Motor neuron (in vitro differentiated cells): ENCODE measurements at places on chromosomes 12 and 14. TPM values are rescaled to one million over a fixed set of nuclear protein-coding genes. Genes with fewer than 3 reads are reported as not detected.

- no peak for ATAC-seq
Measured at GRCh38 chr12:3292677-3293412, 198.2 kb upstream of the PRMT8 start.

- no peak for ATAC-seq
Measured at GRCh38 chr12:20493934-20494333, 125.6 kb downstream of the PDE3A start.

Gene KCNJ8
- total RNA-seq: 0.75 and 0.81 TPM in 2 replicates

Gene CCDC184
- total RNA-seq: 27.2 and 29.4 TPM in 2 replicates

Gene KRT74
- 0.66 TPM in 1 of 2 replicates, not detected in the other for total RNA-seq

Gene ASPG
- 0.09 and 1.1 TPM in 2 replicates for total RNA-seq

DNA sequence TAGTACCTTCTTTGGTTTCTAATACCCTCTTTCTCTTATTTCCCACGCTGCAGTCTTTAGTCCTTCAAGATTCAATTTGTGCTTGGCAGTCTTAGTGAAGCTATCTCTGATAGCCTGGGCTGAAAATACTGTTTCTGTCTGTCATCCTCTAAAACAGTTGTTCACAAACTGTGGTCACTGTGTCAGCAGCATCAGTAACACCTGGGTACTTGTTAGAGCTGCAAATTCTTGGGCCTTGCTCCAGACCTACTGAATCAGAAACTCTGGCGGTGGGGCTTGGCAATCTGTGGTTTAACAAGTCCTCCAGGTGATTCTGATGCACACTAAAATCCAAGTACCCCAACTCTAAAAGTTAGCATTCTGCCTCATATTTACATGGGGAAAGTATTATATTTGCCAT, 217.5 kb upstream of the SEL1L start:
- no peak for ATAC-seq

- no peak for ATAC-seq
Measured at GRCh38 chr14:101184572-101184971, 281.1 kb upstream of the RTL1 start.

Gene TAS2R8
- 0.18 TPM in 1 of 2 replicates, not detected in the other for total RNA-seq

- ATAC-seq: no peak
Measured at GRCh38 chr12:24796876-24797275, 152.0 kb downstream of the BCAT1 start.

Gene ACTR10
- 81.7 and 87.0 TPM in 2 replicates for total RNA-seq

Gene KRT85
- not detected in 2 replicates for total RNA-seq

Gene ZC3H10
- 5.9 and 6.0 TPM in 2 replicates for total RNA-seq

GRCh38 chr12:50458606-50459005, 46.2 kb upstream of the DIP2B start:
- ATAC-seq: no peak

- ATAC-seq: peak; percentile 99
Measured at GRCh38 chr12:127381043-127381668, 885.8 kb upstream of the TMEM132C start.

DNA sequence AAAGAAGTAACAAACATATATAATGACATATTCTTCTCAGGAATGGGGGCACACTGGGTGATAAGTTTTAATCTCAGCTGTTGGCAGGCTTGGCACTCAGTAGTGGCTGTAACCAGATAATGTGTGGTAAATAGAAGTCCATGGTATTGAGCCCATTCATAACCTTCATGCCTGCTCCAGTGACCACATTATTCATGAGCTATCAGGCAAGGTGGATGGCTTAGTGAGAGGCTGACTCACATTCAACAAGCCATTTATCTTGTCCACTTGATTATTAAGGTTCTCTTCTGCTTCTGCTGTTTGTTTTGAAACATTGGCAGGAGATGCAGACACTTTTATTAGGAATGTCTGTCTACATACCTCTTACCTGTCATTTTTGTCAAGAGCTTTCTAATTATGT, 950.4 kb upstream of the LRFN5 start:
- ATAC-seq: peak; percentile 76

DNA sequence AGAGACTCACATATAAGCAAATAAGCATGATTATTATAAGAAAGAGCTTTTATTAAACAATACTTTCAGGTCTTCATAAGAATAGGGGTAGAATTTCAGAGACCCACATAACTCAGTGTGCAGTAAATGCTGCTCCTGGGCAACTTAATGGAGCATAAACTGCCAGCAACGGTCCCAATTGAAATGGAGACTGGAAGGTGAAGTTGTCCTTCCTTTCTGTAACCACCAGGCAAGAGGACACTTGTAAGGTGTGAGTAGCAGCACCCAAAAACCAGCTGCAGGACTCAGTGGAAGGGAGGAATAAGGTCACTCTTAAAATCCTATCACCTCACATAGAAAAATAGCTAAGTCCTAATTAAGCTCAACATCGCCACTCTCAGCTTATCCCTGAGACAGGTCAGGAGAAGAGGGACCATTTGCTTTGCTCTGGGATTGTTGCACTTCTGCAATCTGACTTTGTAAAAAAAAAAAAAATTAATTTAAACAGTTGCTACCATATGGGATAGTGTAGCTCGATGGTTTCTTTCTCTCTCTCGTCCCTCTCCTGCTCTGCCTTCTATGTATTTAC, 22.7 kb upstream of the LTA4H start:
- no peak for ATAC-seq

- no peak for ATAC-seq
Measured at GRCh38 chr12:6782850-6783566, 6.3 kb upstream of the CD4 start.

- peak; percentile 94 for ATAC-seq
Measured at GRCh38 chr12:13661005-13661887, 320.2 kb downstream of the GRIN2B start.

DNA sequence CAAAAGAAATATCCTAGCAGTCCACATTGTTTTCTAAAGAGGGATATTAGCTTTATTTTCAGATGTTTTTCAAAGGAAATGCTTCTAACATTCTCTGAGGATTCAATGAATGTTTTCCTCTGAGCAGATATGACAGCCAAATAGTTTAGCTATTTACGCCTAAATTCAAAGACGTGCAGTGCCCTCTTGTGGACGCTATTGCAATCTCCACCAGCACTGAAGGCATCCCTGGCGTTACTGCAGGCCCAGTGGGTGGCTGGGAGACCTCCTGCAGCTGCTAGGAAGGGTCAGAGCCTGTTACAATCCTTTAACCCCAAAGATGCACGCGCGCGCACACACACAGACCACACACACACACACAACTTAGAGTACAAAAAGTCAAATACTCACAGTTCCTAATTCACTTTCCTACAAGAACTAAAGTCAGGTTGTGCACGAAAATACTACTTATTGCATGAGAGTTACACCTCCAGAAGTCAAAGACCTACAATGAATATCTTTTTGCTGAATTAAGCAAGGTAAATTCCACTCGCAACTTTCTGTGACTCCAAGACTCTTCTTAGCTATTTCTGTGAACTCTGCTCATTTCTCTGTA, 589.3 kb upstream of the TMEM132C start:
- ATAC-seq: peak; percentile 48

Gene RNF212B
- total RNA-seq: not detected in 2 replicates

Gene VWF
- total RNA-seq: 0.04 and 3.0 TPM in 2 replicates

Gene BATF
- not detected in 2 replicates for total RNA-seq

Gene TTC6
- total RNA-seq: 37.4 and 47.5 TPM in 2 replicates

Gene TMEM119
- 0.07 and 0.15 TPM in 2 replicates for total RNA-seq

DNA sequence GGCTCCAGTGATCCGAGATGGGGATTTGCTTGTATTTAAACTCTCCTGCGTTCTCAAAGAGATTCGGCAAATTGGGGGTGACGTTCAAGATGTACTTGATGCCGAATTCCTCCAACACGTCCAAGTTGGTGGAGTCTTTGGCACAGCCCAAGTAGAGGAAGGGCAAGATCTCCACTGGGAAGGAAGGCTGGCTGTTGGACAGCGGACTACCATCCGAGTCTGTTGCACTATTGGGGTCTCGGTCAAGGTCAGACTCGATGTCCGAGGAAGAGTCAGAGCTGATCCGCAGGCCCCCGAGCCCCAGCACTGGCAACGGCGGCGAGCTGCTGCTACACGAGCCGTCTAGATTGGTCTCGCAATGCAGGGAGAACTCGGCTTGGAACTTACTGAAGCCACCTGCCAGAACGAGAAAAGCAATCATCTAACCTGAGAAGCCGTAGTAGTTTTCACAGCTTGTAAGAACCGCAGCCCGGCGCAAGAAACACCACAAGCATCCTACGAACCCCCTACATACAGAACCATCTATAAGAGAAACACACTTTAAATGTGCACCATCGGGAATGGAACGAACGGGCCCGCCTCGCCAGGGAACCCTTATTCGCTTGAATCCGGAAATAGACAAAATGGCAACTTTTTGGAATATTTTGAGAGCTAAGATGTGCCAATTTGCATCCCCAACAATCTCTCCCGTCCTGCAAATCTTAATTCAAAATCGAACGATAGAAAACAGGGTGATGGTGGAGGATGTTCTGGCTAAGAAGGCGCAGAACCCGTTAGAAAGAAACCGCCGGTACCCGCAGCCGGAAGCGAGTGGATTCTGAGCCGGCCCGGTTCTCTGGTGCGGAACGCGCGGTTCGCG, 1.4 kb downstream of the DUSP6 start:
- no peak for ATAC-seq

GRCh38 chr12:12613344-12613743, 1.7 kb downstream of the CREBL2 start:
- no peak for ATAC-seq

- no peak for ATAC-seq
Measured at GRCh38 chr14:102899516-102899900, 23.0 kb upstream of the AMN start.

- ATAC-seq: no peak
Measured at GRCh38 chr12:807041-807735, 54.8 kb downstream of the WNK1 start.

DNA sequence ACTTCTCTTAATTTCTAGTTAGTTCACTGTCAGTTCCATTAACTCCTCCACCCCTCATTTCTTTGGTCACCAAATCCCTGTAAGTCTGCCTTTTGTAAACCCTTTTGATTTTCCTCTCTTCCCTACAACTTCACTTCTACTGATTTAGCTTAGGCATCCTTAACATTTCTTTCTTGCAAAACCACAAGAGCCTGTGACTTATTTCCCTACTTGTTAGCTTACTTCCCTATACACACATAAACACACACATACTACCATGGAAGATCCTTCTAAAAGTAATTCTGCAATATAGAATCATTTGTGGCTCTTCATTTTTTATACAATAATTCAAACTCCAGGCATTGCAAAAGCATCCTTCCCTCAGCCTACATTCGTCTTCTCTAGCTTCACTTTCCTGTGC, 494.3 kb upstream of the USP15 start:
- ATAC-seq: no peak

Gene AICDA
- 0.16 TPM in 1 of 2 replicates, not detected in the other for total RNA-seq
